ENCODE measurements at places on chromosomes 4 and X. TPM values are rescaled to one million over a fixed set of nuclear protein-coding genes. Genes with fewer than 3 reads are reported as not detected.

Gene FRMD7
- total RNA-seq, result 0.18 TPM

Gene SHROOM2
- total RNA-seq, result 2.1 TPM

Gene NPY5R
- 2.0 TPM for total RNA-seq

Gene LNX1
- 4.6 TPM for total RNA-seq

Gene STK32B
- 2.2 TPM for total RNA-seq

Gene JAKMIP1
- total RNA-seq, result 0.23 TPM

Gene ANAPC10
- total RNA-seq, result 20.2 TPM

Gene USP17L13
- total RNA-seq, result not detected

Gene BEND2
- not detected for total RNA-seq

Gene IQCM
- not detected for total RNA-seq

Gene VEGFC
- total RNA-seq, result 25.3 TPM

Gene IDS
- 131 TPM for total RNA-seq

Gene FAM47E
- total RNA-seq, result 1.8 TPM

Gene GAGE13
- not detected for total RNA-seq

Gene KIAA0232
- total RNA-seq, result 32.0 TPM

Gene GNRHR
- total RNA-seq, result not detected

Gene TAF7L
- total RNA-seq, result not detected

Gene HSFX3
- not detected for total RNA-seq

Gene RIBC1
- 0.58 TPM for total RNA-seq

Gene INTU
- total RNA-seq, result 12.1 TPM

Gene SFRP2
- 1,198 TPM for total RNA-seq

Gene PCDH11X
- 3.4 TPM for total RNA-seq

Gene GLRA2
- not detected for total RNA-seq

Gene PRR32
- total RNA-seq, result not detected

Gene PPEF2
- 0.36 TPM for total RNA-seq

Gene PNMA6A
- 3.7 TPM for total RNA-seq

Gene BGN
- 1,297 TPM for total RNA-seq

Gene KCND1
- 3.4 TPM for total RNA-seq

Gene DGKQ
- 14.2 TPM for total RNA-seq

Measured in aorta (tissue), 5 donors.